Effector memory CD4-positive, alpha-beta T cell (primary cell): ENCODE measurements at places on chromosomes 6 and 20.
A peak's percentile ranks its signal among the peaks of the same experiment; 100 is the strongest.

- H3K27ac ChIP-seq: no peak overlapping the region
- H3K27me3 ChIP-seq: peaks cover 13% of the 10 kb centered on the region
- peaks cover 10% of the 10 kb centered on the region for H3K4me1 ChIP-seq
Measured at GRCh38 chr20:36155629-36155971, 1.1 kb downstream of the EPB41L1 start.

DNA sequence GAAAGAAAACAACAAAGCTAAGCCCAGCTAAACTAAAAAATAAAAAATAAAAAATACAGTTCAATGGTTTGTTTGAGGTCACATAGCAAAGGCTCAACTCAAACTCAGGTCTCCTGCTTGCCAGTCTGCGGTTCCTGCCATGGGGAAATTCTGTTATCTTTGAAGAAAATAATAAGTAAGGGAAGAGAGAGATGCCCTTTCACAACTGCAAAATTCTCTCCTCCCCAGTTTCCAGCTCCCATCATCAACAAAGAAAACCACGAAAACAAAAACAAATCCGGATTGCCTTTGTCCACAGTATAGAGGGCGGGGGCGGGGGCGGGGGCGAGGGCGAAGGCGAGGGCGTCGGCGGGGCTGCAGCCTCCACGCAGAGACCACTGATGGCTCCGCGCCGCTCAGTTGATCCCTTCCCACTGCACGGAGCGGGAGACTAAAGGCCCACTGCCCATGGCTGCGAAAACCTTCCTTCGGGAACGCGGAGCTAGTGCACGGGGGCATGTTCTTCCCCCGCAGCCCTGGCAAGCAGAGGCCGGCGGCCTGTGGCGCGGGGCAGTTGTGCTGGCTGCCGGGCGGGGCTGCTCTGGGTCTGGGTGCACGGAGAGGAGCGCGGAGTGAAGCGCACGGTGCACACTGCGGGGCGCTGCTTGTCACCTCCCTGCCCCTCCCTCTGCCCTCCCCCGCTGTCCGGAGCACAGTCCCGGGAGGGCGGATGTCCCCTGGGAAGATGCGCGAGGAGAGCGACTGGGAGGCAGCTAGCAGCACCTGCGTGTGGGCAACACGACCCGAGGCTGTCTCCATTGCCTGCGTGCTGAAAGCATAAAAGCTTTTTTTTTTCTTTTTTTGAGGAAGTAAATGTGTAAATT lies 54.1 kb upstream of the TPD52L1 start:
- DNase-seq: no peak
- no peak overlapping the region for H3K27ac ChIP-seq
- no peaks in the 10 kb centered on the region for H3K4me1 ChIP-seq
- peak overlapping the region; percentile 46 for H3K4me3 ChIP-seq
- H3K27me3 ChIP-seq: peaks cover 5% of the 10 kb centered on the region
- no peaks in the 10 kb centered on the region for H3K36me3 ChIP-seq

- H3K4me1 ChIP-seq: no peaks in the 10 kb centered on the region
- no peak overlapping the region for H3K27ac ChIP-seq
- DNase-seq: no peak
- H3K4me3 ChIP-seq: peak overlapping the region; percentile 44
- H3K36me3 ChIP-seq: no peaks in the 10 kb centered on the region
Measured at GRCh38 chr6:109515781-109516409, 32.9 kb upstream of the ZBTB24 start.

DNA sequence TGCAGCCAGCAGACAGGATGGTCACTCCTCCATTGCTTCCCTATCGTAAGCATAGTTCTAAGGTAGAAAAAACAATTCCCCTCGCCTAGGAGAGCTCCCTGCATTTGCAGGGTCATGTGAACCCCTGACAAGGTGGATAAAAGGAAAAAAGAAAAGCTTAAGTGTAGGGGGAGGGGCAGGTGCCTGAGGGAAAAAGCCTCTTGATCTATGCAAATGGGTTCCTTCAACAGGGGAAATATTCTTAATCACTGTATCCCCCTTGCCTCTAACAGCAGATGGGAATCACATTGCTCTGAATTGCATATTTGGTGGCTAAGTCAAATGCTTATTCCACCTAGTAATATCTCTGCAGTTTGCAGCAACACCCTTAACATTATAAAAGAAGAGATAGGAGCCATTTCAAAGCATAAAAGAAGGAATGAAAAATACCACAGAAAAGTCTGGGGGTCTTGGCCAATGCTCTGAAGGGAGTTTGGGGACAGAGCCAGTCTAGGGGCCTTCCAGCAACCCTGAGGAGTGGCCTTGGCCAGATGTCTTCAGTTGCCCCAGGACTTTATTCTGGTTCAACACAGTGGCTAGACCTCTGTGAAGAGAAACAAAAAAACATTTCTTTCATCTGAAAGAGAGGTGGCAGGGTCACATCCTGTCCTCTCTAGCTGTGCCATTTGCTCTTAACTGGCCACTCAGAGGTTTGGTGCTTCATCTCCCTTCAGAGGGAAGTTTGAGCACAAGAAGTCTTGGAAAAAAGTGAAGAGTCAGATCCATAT lies 660.4 kb upstream of the GJE1 start:
- no peaks in the 10 kb centered on the region for H3K36me3 ChIP-seq
- no peaks in the 10 kb centered on the region for H3K27me3 ChIP-seq
- H3K4me1 ChIP-seq: no peaks in the 10 kb centered on the region
- no peak overlapping the region for H3K4me3 ChIP-seq
- DNase-seq: no peak

DNA sequence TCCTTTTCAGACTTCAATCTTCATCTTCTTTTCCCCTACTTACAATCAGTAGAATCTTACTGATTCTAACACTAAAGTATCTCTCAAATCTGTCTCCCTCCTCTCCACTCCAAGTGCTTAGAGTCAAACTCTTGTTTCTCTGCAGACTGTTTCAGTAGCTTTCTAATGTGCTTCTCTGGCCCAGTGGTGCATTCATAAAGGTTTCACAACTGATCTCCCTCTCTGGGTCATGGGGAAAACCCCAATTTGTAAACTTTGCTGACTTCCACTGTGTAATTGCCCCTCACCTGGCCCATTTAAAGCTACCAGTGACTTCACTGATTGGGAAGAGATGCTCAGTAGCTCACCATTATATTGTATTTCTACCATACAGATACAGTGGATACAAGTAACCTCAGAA lies 183.6 kb downstream of the FAXC start:
- no peak for DNase-seq
- no peaks in the 10 kb centered on the region for H3K36me3 ChIP-seq
- H3K27me3 ChIP-seq: no peaks in the 10 kb centered on the region
- no peak overlapping the region for H3K4me3 ChIP-seq
- H3K4me1 ChIP-seq: no peaks in the 10 kb centered on the region

GRCh38 chr6:97427648-97428047 lies 144.6 kb upstream of the MMS22L start:
- no peak overlapping the region for H3K4me3 ChIP-seq
